HS-5 (cell line): ENCODE measurements at places on chromosomes 7 and 10.

GRCh38 chr10:29998142-29998808 is 61.1 kb downstream of the JCAD start:
- DNase-seq: peak; percentile 30

DNA sequence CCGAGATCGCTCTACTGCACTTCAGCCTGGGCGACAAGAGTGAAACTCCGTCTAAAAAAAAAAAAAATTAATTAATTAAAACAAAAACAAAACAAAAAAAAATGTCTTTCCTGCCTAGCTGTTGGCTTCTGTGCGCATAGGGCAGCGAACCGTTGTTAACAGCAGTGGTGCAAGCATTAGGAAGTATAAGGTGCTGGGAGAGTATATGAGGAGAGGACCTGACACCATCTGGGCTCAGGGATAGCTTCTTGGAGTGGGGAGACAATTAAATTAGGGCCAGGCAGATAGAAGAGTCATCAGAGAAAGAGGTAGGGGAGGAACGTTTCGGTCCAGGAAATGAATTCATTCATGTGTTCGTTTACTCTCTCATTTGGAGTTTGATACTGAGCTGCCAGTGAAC is 46.2 kb upstream of the EZH2 start:
- DNase-seq: no peak

GRCh38 chr10:108597031-108597430 is 1326.3 kb downstream of the XPNPEP1 start:
- peak; percentile 72 for DNase-seq

GRCh38 chr10:23980094-23980493 is 228.8 kb upstream of the KIAA1217 start:
- no peak for DNase-seq

GRCh38 chr7:44187636-44188416 is 1.4 kb downstream of the GCK start:
- DNase-seq: no peak

GRCh38 chr10:119360181-119360921 is 153.0 kb downstream of the GRK5 start:
- no peak for DNase-seq

- DNase-seq: no peak
These were observed 273.2 kb upstream of the ZNF32 start for GRCh38 chr10:43921881-43922280.

DNA sequence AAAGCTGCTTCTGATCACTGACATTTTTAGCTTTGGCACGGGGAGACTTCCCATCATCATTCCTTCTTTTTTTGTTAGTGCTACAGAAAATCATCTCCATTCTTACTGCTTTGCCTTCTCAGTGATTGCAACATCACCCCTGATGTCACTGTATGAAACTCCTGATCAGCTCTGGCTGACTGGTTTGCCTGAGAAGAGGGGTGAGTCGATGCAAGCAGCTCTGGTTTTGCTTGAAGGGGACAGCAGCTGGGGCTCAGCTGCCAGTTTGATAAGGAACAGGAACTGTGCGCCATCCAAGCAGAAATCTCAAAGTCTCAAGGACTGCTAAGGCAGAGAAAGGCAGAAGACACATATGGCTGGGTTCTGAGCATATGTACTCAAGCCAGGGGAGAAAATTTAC is 808.5 kb upstream of the CELF2 start:
- peak; percentile 10 for DNase-seq

- no peak for DNase-seq
These were observed 13.3 kb upstream of the ARHGAP21 start for GRCh38 chr10:24737001-24737400.

GRCh38 chr7:131482800-131483199 is 73.6 kb downstream of the PODXL start:
- no peak for DNase-seq

GRCh38 chr10:62025134-62025794 is 123.8 kb downstream of the ARID5B start:
- no peak for DNase-seq

DNA sequence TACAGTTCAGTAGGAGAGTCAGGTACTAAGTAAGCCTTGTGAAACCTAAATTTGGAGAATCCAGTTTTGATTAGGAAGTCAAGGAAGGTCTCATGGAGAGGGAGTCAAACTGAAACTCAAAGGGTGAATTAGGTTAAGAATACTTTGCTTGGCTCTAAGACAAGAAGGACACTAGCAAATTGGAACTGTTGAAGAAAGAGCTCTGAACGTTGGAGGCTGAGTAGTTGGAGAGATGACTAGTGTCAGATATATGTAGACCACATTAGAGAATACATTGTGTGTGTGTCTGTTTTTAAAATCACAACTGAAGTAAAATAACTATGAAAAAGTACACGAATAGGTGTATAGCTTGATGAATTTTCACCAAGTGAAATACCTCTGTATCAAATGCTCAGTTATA is 6.3 kb downstream of the VPS26A start:
- DNase-seq: no peak

DNA sequence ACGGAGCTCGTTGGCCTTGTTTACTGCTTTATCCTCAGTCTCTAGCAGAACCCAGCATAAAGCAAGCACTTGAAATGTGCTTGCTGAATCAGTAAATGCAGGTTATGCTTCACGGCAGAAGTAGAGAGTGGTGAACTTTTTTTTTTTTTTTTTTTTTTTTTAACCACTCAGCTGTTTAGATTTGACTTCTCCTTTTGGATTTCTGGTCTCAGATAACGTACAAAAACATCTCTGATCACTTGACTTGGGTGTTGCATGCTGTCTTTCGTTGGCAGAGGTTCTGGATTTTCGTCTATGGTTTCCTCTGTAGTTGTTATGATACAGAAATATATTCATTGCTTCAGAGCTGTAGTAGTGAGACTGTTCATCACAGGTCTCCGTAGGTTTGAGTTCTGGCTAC is 242.5 kb upstream of the HABP2 start:
- DNase-seq: no peak

- DNase-seq: no peak
These were observed 255.9 kb downstream of the USP6NL start for GRCh38 chr10:11355592-11355991.

DNA sequence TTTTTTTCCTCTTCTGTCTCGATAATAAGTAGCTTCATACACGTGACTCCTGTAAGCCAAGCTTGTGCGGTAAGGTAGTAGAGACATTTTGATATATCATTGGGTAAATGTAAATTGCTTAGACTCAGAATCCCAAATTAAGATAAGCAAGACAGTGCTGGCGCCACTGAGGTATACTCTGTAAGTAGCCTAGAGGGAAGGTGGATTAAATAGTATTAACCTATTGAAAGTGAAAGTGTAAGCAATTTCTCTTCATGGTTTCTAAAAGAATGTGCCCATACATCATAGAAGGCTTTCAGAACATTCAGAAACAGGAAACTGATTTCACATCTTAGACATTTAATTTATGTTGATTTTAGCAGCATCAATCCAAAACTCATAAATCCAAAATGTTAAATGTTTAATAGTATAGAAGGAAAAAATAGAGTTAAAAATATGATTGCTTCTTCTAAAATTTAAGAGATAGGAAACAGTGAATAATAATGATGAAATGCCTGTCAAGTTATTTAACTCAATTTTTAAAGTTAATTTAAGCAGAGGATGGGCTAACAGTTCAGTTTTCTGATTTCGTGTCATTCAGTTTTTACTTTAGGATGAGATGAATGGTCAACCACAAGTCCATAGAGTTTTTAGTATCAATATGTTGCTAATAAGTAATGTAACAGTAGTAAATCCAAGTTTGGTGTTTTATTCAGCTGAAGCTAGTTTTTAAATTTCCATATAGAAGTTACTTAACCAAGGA is 36.8 kb downstream of the LRRC72 start:
- no peak for DNase-seq

- no peak for DNase-seq
These were observed 6.0 kb downstream of the WDR37 start for GRCh38 chr10:1061930-1062774.

DNA sequence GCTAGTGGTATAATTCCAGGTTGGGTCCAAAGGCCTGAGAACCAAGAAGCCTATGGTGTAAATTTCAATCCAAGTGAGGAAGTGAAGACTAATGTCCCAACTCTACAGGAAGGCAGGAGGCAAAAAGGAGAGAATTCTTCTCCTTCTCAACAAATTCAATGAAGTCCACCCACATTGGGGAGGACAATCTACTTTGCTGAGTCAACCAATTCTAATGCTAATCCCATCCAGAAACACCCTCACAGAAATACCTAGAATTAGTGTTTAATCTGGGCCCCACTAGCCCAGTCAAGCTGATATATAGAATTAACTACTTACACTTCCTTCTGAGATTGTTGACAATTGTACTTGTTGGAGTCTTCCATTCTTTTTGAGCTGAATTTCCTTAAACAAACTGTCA is 413.2 kb upstream of the PHF14 start:
- DNase-seq: no peak

DNA sequence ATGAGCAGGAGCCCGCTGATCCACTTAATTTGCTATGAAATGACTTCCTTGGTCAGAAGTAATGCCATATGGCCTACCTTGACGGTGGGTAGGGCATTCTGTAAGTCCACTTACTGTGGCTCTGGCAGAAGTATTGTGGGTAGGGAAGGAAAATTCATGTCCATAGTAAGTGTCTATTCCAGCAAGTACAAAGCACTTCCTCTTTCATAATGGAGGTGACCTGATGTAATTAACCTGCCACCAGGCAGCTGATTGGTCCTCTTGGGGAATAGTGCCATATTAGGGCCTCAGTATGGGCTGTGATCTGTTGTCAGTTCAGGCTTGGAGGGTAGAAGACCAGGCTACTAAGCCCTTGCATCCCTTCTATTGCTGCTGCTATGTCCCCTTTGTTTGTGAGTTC is 103.9 kb downstream of the SLC37A3 start:
- no peak for DNase-seq

DNA sequence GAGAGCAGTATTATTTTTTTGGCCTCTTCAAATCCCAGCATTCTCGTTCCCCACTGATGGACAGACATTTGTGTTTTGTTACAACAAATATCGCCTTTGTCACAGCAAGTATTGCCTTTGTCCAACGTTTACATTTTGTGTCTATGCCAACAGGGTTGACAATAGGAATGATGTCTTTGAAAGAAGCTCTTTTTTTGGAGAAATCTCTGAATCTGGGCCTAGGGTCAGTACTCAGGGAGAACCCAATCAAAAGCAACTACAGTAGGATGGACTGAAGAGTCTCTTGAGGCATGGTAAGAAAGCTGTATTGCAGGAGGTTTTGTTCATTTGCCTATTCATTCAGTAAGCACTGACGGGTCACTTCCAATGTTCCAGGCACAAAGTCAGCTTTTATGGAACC is 57.7 kb upstream of the KLF14 start:
- no peak for DNase-seq

DNA sequence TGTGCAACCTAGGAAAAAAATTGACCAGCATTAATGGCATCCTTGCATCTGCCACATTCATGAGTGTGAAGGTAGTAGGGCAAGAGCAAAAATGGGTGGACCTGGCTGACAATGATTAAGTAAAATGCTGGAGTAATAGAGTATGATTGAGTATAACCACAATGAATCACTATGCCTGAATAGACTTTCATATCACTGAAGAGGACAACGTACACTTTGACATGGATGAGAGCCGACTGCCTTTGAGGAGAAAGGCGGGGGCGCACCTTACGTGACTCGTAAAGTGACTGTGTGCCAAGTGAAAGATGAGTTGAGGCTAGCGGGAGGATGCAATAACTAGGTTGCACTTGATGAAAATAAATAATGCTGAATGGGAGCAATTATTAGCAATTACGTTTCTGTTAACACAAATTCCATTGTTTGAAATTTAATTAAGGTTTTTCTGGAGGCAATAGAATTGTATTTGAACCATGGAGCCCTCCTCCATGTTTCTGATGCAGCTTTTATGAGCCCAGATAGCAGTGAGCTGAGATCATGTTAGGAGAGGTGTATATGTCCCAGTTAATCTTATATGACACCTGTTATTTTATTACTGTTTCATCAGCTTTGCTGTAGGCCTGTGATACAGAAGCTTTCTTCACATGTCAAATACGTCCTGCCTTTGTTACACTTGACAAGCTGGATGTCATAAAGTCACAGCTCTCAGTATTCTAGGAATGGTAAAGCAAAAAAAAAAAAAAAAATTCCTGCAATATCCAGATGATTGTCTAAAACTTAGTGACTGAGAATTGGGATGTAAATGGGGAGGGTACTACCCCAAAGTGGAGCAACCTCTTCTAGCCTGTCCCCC is 596.5 kb downstream of the NXPH1 start:
- no peak for DNase-seq

GRCh38 chr7:1210321-1210978 is 22.2 kb upstream of the UNCX start:
- no peak for DNase-seq

GRCh38 chr10:114719311-114719710 is 61.2 kb upstream of the ABLIM1 start:
- DNase-seq: no peak

DNA sequence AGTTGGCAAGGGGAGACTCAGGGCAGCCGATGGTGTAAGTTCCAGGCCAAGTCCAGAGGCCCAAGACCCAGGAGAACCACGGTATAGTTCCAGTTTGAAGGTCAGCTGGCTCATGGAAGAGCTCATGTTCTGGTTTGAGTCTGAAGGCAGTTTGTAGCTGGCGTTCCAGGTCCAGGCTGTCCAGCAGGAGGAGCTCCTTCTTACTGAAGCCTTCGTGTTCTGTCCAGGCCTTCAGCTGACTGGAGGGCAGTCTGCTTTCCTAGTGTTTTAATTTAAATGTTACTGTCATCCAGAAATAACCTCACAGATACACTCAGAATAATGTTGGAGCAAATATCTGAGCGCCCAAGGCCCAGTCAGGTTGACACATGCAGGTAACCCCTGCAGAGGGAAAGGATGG is 4.2 kb downstream of the SUN1 start:
- DNase-seq: no peak

- DNase-seq: no peak
These were observed 21.1 kb downstream of the FAM133B start for GRCh38 chr7:92569137-92569536.

DNA sequence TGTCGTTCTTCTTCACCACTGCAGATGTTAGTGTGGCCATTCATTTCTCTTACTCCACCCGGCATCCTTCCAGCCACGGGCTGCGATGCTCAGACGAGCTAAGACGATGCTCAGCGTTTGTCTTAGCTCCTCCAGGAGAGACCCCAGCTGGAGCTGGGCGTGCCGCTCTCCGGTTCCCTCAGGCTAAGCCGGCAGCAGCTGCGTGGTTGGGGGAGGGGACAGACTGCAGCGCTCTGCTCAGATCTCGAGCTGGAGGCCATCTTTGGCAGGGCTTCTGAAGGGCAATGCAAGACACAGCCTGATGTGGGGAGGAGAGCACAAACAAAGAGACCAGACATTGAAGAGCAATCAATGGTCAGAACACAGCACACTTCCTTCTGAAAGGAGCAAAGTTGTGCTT is 4.8 kb downstream of the INA start:
- DNase-seq: no peak

DNA sequence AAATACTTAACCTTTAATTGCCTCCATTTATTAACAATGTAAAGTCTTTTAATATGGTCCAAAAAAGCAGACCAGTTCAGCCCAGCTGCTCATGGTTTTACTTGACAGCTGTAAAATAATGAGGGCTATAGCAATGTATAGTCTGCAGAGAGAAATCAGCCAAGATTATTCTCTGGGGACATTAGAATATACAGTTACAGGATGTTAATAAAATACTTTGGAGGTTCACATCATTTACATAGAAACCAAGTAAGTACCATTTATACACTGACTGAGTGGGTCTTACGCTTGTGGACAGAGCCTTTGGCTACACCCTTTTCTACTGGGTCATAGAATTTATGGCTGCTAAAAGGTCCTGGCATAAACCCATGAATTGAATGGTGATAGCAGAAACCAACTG is 340.7 kb upstream of the CELF2 start:
- no peak for DNase-seq
